Fibroblast of the conjunctiva (primary cell): ENCODE measurements at places on chromosomes 5 and 9.

- no peak for DNase-seq
Observed at GRCh38 chr9:133477992-133478850, 678 bp downstream of the SLC2A6 start.

DNA sequence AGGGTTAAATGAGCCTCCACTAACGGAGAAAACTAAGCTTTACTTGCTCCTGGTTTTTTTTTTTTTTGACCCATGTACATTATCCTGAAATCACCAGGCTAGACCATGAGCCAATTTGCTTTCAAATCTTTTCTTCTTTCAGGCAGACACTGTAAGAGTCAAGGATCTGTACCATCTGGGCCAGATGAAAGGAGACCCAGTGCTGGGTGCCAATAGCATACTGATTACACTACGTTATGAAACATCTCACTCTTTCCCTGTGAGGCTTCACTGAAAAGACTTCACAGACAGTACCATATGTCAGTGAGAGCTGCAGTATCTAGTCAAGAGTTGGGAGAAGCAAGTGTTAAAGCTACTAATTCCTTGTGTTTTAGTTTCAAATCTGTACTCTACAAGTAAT is 161.2 kb upstream of the PTPRD start:
- no peak for DNase-seq

DNA sequence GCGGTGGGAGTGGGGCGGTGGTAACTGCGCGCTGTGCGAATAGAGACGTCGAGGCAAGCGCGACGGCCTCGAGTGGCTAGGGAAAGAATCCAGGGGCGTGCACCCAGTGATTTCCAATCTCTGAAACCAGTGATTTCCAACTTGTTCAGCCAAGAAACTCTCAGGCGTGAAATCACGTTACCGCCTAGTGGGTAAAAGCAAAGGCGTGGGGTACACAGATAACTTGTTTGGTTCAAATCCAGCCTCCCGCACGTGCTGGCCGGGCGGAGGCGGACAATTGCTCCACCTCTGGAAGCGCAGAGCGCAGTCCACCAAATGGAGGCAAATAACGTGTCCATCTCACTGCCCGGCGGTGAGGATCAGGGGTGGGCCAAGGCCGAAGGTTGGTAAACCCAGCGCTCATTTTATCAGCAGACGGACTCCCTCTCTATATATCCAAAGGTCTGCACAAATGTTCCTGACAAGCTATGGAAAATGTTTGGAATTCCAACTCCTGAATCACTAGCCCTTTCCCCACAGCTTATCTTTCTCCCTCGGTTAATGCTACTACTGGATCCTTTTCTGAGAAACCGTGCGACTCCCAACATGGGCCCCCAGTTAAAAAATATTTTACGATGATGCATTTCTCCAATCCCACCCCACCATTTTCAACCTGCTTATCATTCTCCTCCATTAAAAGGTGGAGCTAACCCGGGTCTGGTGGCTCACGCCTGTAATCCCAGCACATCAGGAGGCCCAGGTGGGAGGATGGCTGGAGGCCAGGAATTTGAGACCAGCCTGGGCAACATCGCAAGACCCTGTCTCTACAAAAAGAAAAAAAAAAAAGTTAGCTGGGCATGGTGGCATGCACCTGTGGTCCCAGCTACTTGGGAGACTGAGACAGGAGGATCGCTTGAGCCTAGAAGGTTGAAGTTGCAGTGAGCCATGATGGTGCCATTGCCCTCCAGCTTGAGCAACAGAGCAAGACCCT is 950 bp upstream of the FNBP1 start:
- DNase-seq, result no peak

- DNase-seq, result no peak
Observed at GRCh38 chr5:88393042-88393441, 124.4 kb upstream of the TMEM161B start.

- DNase-seq, result no peak
Observed at GRCh38 chr5:138054847-138055558, 22.1 kb upstream of the FAM13B start.
